ENCODE measurements at places on chromosomes 3 and 15.
A peak's percentile ranks its signal among the peaks of the same experiment; 100 is the strongest.

- peak; percentile 56 for DNase-seq
These were observed 897 bp downstream of the RAD54L2 start for GRCh38 chr3:51539291-51539941.

- no peak for DNase-seq
These were observed 9.2 kb upstream of the GRIP2 start for GRCh38 chr3:14549256-14549919.

DNA sequence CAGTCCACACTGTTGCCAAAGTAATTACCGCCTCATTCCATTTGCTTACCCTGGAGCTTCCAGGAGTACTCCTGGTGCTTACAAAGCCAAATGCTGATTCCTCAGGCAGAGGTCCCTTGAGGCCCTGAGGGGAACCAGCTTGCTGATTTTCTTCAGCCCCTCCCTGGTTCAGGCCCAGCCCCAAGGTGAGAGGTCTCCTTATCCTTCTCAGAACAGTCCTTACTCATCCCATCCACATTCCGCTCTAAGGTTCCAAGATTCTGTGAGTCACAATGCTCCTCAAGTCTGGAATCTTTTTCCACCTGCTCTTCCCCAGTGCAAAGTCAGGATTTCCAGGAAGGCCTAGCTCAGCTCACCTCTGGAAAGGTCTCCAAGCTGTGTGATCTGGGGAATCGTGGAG lies 1.8 kb upstream of the ATP10A start:
- no peak for DNase-seq

DNA sequence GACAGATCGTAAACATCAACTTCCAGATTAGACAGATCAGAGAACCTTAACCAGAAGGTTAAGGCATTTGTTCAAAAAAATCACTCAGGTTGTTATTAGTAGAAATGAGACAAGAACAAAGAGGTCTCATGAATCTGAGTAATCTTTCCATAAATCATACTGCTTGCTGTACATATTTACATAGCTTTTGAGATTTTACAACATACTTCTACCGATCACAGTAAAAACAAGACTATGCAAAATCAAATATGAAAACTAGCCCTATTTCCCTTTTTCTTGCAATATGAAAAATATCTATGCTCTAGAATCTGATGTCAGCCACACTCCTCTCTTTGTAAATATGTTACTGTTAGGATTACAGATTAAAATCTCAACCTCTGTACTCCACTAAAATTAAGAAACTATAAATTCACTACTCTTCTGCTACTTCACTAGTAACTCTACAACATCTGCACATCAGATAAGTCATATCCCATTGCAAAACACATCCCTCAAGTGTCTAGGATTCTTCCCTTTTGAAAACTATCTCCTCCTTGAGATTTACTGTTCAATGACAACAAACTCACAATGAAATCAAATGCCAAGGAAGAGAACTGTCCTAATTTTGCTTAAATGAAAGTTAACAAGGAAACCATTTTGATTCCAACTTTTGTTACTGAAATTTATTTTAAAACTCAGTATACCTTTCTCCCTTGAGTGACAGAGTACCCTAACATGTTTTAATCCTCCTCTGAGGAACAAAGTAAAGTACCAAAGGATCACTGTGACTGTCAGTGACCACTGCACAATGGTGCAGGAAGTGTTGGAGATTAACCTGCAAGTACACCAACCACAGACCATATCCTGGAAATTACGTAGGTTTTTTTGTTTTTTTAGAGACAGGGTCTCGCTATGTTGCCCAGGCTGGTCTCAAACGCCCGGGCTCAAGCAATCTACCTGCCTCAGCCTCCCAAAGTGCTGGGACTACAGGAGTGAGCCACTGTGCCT lies 12.8 kb downstream of the DCUN1D1 start:
- peak; percentile 41 for DNase-seq

GRCh38 chr3:159841766-159842165 lies 146.9 kb upstream of the IL12A start:
- DNase-seq, result no peak

DNA sequence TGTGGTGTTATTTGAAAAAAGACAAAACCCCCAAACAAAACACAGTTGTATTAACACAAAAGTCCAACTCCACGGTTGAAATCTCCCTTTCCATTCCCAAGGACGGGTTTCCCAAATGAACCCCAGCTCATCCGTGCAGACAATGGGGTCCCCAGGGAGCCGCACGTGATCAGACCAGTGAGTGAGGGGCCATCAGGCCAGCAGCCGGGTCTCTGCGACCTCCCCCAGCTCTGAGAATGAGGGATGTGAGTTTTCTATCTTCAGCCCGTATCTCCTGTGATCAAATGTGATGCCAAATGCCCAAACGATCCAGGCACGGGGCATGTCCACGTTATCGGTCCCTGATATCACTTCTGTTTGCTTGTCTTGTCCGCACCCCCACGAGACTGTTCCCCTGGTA lies 138.0 kb downstream of the OPA1 start:
- DNase-seq, result no peak

DNA sequence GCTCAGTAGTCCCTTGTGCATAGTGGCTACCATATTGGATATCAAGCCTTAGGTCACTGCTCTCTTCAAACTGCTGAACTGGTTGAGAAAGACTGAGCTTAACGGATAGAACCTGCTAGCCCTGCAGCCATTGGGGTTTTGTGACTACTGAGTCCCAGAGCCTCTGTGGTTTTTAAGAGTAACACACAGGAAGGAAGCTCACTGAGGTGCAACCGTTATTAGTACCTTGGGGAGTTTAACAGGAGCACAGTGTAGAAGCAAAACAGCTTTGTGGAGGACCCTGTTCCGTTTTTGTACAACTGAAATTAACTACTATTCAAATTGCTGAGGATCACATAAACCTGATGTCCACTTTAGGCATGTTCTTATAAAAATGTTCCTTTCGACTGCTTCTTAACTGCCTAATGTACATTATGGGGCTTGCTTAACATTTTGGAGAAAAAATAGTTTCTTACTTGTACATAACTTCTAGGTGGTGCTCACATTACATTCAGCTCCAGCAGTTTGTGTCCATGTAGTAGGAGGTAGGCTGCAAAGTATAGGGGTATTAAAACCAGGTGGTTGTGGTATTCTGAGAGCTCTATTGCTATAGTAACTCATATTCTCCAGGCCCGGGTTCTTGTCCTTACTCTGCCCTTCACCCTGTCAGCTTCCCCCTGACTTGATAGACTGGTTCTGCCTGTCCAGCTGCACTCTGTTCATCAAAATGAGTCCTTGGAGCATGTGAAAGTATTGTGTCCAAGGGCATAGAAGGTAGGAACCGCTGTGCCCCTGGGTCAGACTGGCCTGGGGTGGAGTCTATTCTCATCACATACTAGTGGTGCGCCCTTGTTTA lies 17.3 kb downstream of the PXK start:
- no peak for DNase-seq

GRCh38 chr3:167976516-167977361 lies 119.0 kb downstream of the GOLIM4 start:
- DNase-seq, result no peak

- DNase-seq, result no peak
These were observed 246.0 kb upstream of the NAALADL2 start for GRCh38 chr3:174613173-174613572.

GRCh38 chr3:61858054-61858453 lies 296.7 kb downstream of the PTPRG start:
- no peak for DNase-seq

DNA sequence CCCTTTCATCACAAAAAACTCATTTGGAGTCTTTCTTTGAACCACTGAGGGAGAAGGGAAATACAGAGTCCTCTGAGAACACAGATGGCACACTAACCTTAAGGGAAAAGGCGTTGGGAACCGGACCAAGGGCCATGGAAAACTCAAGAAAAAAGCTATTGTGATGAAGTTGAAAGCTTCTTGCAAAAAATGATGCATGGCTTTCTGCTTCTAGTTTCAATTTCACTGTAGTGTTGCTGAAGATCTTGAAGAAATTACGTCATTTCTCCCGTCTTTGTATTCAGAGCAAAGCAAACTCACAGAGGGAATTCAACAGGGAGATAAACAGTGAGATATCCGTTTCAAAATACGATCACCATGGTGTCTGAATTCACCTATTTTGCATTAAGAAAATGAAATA lies 642.3 kb upstream of the ADAMTS9 start:
- DNase-seq, result no peak

DNA sequence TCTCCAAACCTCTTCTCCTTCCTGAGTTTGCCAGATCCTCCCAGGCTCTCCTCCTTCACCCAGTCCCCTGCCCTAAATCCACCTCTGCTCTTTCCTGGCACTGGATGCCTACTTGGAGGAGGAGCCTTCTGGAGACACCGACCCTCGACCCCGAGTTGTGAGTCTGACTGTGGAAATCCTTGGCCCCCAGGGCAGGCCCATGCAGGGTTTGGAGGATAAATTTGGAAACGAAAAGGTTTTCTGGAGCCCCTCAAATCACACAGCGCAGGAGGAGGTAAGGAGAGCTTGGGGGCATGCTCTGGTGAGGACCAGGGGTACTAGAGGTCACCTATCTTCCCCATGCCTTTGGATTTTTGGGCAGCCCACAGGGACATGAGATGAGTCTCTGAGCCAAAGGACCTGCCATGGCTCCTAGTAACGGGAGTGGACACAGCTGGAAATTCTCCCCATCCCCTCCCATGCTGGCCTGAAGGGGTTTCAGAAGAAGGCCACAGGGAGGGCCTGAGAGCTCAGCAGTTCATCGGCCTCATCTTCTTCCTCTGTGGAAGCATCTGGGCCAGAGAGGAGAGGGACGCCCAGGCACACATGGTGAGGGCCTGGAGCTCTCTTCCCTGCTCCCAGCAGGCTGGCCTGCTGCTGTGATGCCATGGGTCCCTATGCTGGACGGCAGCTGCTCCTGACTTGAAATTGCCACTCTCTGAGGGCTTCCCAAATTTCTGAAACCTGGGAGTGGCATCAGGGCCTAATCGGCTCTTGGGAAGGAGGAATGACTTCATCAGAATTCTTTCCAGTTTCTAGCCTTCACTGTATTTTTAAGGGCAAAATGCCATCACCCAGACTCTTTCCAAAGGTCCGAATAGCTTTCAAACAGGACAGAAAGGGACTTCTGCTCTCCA lies 68.6 kb upstream of the ITGA11 start:
- no peak for DNase-seq

GRCh38 chr3:86890741-86891396 lies 100.1 kb downstream of the VGLL3 start:
- DNase-seq, result no peak

DNA sequence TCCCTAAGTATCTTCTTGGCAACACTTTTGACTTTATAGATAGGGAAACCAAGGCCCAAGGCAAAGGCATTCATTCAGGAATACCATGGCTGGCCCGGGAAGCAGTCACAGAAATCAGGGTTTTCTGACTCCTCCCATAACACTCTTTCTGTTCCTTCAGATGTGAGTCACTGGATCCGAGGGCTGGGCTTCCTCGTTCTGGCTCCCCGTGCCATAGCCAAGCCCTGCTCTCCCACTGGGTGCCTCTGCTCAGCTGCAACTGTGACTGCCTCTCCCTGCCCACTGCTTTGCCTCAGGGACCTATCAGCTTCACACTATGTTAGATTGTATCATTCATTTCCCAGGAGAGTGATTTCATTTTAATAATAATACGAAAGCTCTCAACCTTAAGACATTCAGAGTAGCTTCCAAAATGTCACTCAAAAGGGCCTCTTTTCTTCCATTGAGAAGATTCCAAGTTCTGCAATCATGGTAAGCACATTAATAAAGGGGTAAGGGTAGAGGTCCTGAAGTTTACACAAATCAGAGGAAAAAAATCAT lies 50.2 kb downstream of the GABRB3 start:
- no peak for DNase-seq

DNA sequence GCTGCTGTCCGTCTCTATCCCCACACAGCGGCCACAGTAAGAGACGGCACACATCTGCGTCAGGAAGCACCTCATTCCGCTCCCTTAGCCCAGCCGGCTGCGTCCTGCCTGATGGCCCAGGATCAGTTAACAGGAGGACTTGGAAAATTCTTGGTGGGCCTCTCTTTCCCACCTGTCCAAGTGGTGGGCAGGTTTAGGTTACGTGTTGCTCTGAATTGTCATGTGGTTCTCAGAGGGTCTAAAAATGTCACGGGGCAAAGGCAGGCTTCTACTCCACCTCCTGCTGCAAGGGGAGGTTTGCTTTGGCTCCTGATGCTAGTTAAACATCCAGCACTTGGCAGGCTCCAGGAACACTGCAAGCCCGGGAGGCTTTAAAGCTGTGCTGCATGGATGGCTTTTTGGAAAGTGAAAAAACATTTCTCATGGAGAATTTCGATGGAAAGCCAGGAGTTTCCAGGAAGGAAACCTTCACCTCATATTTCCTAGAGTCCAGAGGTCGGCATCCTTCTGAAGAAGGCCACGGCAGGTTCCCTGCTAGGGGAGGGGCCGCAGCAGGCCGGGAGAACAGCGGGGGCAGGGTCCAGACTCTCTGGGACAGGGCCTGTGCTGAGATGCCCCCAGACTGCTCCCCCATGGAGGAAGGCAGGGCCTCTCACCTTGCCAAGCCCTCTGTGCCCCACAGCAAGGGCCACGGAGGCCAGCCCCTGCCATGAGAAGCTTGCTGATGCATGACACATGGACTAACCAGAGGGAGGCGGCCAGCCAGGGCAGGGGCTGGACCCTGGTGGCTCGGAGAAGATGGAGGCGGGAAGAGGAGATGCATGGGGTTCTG lies 10.8 kb downstream of the CTSH start:
- DNase-seq, result no peak

Data from activated naive CD4-positive, alpha-beta T cell treated with anti-CD3 and anti-CD28 coated beads for 36 hours (primary cell).